ENCODE measurements at places on chromosomes 4 and X.

DNA sequence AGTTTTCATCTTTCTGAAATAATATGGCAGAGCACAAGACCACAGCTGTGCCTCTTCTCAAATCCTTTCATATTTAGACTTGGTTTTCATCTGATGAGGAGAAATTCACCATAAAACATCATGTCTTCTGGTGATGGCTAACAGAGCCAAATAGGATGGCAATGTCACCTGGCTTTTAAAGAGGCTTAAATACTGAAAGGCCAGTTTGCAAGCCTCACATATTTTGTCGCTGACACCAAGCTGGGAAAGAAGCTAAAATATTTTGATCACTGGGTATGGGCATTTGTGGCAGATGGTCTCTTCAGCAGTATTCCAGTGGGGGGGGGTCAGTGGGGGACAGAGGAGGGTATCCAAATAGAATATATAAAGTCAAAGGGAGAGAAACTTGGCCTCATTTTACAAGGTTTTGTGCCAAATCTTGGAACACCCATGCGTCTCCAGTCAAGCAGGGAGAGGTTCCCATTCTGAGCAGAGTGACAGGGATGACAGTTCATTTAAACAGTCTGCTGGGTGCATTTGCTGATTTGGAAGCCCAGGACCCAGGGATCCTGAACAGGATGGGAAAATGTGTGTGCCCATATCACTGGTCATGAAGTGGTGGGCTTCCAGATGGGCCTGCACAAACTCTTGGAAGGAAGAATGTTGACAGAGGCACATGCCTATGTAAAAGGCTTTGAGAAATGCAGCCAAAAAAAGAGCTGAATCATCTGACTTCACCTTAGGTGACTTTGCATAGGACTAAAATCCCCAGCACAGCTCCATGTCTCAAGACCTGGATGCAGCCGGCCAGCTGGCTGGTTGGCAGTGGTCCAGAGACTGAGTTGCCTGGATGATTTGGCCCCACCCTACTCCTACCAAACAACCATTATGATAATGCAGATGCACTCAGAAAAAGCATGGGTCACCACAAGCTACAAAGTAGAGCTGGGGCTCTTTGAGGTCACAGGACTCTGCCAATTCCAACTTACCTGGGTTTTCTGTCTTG is 484.4 kb upstream of the NR3C2 start:
- no peak for DNase-seq

DNA sequence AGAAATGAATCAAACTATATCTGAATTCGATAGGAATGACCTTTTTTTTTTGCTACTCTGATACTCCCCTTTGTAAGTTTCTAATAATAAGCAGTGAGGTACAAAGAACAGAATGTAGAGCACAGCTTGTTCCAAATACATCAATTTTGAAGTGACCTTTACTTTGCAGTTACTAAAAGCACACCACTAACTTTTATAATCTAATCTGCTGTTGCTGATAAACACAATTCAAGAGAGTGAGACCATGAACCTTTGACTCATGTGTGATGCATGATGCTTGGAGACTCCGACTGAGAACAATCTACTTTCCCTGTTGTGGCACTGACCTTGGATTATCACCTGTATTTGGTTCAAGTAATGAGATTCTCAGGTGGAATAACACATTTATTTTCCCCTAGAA is 91.6 kb upstream of the GNPDA2 start:
- no peak for DNase-seq

DNA sequence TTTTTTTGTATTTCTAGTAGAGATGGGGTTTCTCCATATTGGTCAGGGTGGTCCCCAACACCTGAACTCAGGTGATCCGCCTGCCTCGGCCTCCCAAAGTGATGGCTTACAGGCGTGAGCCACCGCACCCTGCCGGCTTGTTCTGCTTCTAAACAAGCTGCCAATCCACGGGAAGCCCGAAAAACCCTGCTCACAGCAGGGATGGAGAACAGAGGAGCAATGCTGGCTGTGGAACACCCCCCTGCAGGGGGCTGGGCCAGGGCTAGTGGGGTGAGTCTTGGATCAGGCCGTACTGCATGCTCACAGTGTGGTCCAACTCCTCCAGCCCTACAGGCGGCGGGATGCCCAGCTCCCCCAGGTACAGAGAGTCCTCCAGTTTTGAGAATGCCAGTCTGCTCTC is 38.1 kb upstream of the ARHGAP6 start:
- DNase-seq = no peak

GRCh38 chr4:155564086-155564485 is 102.6 kb upstream of the GUCY1A1 start:
- DNase-seq = no peak

DNA sequence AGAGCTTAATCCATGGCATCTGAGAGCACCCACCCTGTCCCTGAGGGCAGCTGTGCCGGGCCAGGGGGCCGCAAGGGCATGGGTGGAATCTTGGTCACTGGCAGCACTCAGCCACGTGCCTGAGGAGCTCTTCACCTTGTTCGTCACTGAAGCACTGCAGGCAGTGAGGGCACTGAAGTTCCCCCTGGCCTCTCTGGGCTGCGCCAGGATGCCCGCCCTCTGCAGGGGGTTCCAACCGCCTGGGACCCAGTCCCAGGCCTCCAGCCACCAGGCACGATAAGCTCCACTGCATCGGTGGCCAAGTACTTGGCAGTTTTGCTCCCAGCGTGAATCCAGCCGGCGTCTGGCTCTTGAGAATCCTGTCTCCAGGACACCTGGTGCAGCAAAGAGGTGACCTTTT is 96.4 kb upstream of the MED14 start:
- no peak for DNase-seq
